ENCODE measurements at places on chromosomes 1 and 21.

GRCh38 chr1:186843226-186843625 lies 14.5 kb downstream of the PLA2G4A start:
- no peak for DNase-seq

GRCh38 chr1:201190005-201190404 lies 619 bp upstream of the IGFN1 start:
- DNase-seq, result no peak

DNA sequence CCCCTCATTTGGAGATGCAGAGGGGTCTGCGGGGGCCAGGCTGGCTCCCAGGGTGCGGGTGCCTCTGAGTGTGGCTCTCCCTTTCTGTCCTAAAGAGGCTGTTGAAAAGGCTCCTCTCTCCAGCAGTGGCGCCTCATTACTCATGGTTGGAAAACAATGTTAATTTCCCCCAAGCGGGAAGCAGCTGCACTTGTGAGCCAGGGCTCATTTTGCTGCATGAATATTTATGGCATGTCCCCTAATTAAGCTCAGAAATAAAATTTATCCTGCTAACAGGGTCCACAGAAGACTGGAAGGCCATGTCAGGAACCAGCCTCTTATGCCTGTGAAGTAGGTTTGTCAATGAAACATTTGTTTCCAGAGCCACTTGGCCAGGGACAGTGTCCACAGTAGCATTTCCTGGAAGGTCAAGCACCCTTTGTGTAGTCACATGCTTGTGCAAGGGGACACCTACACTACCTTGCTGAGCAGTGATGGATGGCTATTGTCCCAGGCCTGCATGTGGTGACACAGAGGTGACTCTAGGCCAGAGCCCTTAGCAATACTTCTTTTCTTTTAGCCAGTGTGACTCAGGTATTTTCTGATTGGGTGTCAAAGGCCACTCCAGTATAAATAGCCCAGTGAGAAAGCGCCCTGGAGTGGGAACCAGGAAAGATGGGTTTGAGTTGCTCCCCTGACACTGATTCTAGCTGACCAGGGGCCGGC lies 259.0 kb downstream of the FOXD2 start:
- DNase-seq, result no peak

- no peak for DNase-seq
Observed at GRCh38 chr1:10617931-10618885, 143.5 kb downstream of the PEX14 start.

GRCh38 chr1:18191481-18192155 lies 84.0 kb downstream of the IGSF21 start:
- no peak for DNase-seq

GRCh38 chr1:107689733-107690132 lies 275.2 kb downstream of the VAV3 start:
- peak; percentile 13 for DNase-seq
